ENCODE measurements at places on chromosomes 12 and 14.

DNA sequence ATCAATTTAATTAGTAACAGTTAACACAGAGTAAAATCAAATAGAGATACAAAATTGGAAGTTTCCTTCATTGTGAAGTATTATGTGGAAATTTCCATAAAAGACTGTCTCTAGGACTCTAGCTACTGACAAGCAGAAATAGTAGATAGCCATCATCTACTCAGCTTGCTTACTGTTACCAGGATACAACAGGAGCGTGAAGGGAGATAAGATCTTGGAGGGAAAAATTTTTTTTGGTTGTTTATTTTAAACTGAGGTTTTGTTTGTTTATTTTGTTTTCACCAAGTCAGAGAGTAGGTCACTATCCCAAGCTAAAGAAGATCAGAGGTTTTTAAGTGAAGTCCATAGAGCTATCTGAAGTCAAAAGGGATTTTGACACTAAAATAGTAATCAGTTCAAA is 861.3 kb upstream of the MGAT4C start:
- no peak for DNase-seq

- no peak for DNase-seq
Measured at GRCh38 chr12:120854804-120855203, 49.4 kb downstream of the SPPL3 start.

DNA sequence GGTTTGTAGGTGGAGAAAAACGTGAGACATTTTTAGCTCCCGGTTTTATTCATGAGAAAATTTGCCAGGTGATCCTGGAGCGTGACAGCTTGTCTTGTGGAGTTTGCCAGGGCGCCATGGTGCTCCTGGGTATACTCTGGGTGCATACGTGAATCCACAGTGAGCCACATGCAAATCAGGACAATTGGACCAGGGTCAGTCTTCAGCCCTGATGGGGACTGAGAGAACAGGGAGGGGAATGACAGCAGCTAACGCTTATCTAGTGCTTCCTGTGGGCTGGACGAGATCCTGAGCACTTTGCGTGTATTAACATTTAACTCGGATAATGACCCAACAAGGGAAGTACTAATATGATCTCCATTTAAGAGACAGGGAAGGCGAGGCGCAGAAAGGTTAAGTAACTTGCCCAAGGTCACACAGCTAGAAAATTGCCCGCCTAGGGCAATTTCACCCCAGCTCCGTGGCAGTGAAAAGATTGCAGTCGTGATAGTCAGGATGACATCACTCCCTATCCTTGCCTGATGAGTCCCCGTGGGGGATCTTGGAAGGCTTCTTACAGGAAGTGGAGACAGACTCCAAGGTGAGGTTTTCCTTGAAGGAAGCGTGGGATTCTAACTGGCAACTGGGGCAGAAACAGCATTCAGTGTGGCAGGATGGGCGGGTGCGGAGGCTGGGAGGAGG is 118.4 kb upstream of the NCOR2 start:
- DNase-seq = no peak

- DNase-seq = no peak
Measured at GRCh38 chr14:65277580-65278270, 134.8 kb upstream of the FUT8 start.

- no peak for DNase-seq
Measured at GRCh38 chr12:5188472-5188871, 144.8 kb downstream of the KCNA5 start.

GRCh38 chr14:26330982-26331381 is 266.9 kb downstream of the NOVA1 start:
- no peak for DNase-seq

- peak; percentile 11 for DNase-seq
Measured at GRCh38 chr14:103546652-103547454, 15.6 kb downstream of the BAG5 start.

- DNase-seq = no peak
Measured at GRCh38 chr12:51430196-51430895, 5.7 kb downstream of the SLC4A8 start.

DNA sequence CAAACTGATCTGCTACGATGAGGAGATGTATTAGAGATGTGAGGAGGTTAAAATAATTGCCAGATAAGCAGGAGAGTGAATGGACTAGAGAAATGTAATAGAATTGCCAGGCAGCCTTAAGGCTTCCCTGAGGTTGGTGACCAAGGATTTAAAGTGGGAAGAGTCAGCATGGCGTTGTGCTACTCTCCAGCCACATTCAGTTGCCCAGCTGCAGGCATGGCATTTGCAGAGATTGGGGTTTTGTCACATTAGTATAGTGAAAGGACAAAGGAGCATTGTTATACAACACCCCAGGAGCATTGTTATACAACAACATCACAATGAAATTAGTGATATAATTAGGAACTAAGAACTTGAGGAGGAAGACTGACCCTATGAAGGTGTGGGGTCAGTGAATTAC is 31.7 kb downstream of the MARK3 start:
- DNase-seq = no peak

Data from NCI-H2227 treated with DMSO at 0.1 percent for 48 hours (cell line).